ENCODE measurements at places on chromosomes 7 and 10.
A peak's percentile ranks its signal among the peaks of the same experiment; 100 is the strongest.

GRCh38 chr7:84324136-84324630 is 129.6 kb upstream of the SEMA3A start:
- DNase-seq, result no peak

- no peak for DNase-seq
Observed at GRCh38 chr7:42645906-42646305, 266.0 kb downstream of the C7orf25 start.

DNA sequence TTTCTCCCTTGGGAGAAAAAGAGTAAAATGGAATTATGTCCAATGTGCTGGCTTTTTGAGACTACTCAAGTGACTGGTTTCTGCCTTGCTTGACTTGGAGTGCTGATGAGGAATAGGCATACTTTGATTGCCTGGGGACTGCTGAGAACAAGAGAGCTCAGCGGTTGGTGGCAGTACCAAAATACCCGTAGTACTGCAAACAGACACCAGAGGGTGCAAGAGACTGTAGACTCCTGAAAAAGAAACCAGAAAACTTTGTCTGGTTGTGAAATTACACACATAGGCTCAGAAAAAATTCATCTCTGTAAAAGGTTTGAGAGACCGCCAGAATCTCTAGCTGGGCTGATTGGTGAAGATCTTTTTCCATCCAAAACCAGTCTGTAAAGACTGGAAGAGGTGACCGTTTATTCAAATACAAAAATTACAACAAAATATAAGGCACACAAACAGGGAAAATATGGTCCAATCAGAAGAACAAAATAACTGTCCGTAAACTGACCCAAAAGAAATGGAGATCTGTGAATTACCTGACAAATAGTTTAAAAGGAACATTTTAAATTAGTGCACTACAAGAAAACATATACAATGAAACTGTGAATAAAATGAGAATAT is 18.5 kb downstream of the BICC1 start:
- DNase-seq, result peak; percentile 83

DNA sequence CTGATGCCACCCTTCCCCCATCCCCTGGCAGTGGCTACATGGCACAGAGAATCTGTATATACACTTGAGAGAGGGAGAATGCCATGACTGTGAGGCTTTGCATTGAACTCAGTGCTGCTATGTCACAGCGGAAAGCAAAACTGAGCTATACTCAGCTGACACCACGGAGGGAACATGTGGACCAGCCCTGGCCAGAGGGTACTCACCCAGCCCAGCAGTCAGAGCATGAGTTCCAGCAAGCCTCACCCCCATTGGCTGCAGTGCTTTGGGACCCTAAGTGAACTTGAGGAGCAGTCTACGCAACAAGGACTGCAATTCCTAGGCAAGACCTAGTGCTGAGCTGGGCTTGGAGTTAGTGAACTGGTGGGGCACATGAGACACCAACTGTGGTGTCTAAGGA is 10.3 kb upstream of the AOC1 start:
- DNase-seq, result no peak

DNA sequence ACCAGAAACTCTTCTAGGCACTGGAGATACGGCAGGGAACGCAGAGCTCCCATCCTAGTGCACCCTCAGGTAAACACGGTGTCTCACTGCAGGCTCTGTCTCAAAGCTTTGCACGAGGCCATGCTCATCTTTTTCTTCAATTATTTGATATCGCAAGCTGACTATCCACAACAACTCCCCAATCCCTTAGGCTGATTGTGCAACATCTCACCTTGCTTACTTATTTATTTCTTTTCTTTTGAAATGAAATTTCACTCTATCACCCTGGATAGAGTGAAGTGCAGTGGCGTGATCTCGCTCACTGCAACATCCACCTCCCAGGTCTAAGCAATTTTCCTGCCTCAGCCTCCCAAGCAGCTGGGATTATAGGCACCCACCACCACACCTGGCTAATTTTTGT is 12.4 kb downstream of the ITIH2 start:
- no peak for DNase-seq

DNA sequence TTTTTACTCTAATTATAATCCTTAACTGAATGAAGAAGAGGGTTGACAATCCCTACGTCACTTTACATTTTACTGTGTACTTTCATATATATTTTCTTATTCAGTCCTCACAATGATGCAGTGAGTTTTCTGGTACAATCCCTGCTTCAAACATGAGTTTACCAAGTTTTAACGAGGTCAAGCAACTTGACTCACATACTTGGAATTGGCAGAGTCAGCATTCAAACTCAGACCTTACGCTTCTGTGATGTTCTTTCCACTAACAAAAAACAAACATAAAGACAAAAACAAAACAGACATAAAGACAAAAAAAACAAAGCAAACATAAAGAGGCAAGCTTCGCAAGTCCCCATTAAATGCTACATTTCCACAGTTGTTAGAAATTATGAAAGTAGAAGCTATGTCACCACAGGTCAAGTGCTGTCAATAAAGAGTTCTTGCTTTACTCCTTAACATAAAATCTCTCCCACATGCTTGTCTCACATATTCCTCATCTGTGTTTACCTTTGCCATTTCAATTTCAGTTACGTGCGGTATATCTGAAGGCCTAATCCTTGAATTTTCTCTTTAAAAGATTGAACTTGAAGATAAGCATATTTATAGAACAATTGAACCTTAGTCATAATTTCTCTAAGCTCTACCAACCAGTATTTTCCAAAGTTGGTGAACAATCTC is 217.3 kb downstream of the CELF2 start:
- no peak for DNase-seq

- no peak for DNase-seq
Observed at GRCh38 chr10:18532881-18533535, 118.4 kb downstream of the NSUN6 start.

DNA sequence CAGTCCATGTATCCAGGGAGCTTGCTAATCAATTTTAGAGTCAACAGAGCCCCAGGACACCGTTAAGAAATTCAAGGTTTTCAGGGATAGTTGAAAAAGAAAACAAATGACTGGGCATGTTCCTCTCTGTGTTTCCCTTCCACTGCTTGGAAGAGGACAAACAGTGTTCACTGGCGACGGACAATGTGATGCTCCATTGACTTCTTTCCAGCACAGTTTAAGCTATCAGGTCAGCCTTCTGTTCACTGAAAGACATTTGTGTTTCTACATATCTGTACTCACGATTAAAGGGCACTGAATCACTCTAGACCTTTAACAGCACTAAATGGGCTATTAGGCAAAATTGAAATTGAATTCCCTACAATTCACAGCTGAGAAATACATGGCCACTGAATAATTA is 123.6 kb downstream of the RNLS start:
- DNase-seq, result no peak

GRCh38 chr7:36887969-36888368 is 163.7 kb upstream of the AOAH start:
- DNase-seq, result no peak

All from islet precursor cell (in vitro differentiated cells).